ENCODE measurements at places on chromosomes 6 and 20.

- DNase-seq = no peak
These were observed 55.4 kb downstream of the RAB44 start for GRCh38 chr6:36752886-36753506.

GRCh38 chr20:38584099-38584763 lies 3.2 kb downstream of the ADIG start:
- no peak for DNase-seq

GRCh38 chr6:14674867-14675648 lies 557.5 kb downstream of the CD83 start:
- no peak for DNase-seq

- no peak for DNase-seq
These were observed 20.0 kb downstream of the PDYN start for GRCh38 chr20:1973601-1974440.

Data from HT1080 (cell line).